ENCODE measurements at places on chromosomes 7 and 10.

GRCh38 chr7:117836-118614 lies 74.3 kb upstream of the FAM20C start:
- DNase-seq = no peak

DNA sequence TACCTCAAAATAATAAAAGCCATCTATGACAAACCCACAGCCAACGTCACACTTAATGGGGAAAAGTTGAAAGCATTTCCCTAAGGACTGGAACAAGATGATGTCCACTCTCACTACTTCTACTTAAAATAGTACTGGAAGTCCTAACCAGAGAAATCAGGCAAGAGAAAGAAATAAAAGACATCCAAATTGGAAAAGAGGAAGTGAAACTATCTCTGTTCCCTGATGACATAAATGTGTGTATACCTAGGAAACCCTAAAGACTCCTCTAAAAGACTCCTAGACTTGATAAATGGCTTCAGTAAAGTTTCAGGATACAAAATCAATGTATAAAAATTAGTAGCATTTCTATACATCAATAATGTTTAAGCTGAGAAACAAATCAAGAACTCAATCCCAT lies 314.1 kb downstream of the WDR37 start:
- DNase-seq = no peak

DNA sequence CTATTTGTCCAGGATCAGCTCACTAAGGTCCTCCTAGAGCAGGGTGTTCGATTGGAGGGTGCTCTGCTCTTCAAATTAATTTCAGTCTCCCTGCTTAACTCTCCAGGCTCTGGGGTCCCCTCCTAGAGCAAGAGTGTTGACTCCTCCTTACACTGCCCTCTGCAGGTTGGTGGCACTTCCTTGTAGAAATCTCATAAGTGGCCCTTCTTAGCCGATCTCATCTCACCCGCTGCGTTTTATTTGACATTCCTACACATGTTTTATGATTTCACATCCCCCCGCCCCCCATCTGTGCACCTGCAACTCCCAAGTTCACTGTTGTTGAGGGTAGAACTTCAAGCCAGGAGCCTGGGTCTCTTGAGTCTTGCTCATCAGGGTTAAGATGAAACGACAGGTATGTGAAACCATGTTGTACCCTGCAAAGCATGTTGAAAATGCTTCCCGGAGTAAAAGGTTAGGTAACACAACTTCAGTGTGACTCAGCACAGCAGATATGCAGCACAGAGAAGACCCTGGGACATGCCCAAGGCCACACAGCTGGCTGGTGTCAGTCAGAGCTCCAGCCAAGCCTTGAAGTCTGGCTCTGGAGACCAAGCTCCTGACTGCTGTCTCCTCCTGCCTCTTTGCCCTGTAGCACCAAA lies 171.2 kb downstream of the PRKAG2 start:
- DNase-seq = peak; percentile 26

DNA sequence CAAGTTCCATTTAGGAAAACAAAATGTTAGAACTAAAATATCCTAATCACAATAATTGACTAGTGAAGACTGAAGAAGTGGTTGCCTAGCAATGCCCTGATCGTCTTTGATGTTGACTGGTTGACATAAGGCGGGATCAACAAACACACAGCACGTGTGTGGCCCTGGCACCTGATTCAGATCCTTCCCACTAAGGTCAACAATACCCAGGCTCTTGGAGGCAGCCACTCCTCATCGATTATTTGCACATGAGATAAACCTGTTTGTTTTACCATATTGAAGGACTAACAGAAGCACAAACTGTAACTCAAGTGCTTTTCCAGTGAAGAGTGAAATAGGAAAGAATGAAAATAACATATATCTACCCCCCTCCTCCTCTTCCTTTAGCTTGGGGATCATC lies 15.6 kb downstream of the FANK1 start:
- DNase-seq = no peak

DNA sequence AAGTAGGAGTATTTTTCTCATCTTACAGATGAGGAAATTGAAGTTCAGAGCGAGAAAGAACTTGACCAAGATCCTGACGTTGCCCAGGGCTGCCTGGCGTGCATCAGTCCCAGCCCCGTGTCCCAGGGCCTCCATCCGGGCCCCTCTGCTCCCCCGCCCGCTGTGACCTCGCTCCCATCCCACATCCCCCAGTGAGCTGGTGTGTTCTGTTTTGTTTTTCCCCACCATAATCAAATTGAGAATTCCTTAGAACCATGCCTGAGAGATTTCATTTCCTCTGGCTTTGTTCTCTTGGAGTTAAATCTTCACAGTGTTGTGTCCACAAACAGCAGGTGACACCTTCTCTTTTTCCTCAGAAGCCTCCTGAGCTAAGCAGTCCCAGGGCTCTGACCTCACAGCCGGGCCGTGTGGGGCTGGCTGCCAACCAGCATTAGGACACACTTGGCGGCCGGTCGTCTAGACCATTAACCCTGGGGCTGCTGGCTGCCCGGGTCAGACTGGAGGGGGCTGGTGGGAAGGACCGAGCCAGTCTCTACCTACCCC lies 44.3 kb downstream of the PFKP start:
- DNase-seq = no peak

GRCh38 chr10:36266923-36267322 lies 624.8 kb upstream of the FZD8 start:
- DNase-seq = no peak
